Activated CD4-positive, alpha-beta T cell treated with anti-CD3 and anti-CD28 coated beads, Interleukin-2, amount 50 U/mL, for 24 hours (primary cell): ENCODE measurements at places on chromosomes 12 and 14.

- no peak for DNase-seq
These were observed 1299.8 kb upstream of the TMEM132C start for GRCh38 chr12:126967152-126967551.

GRCh38 chr12:74906224-74906623 lies 303.4 kb downstream of the KCNC2 start:
- DNase-seq = no peak

GRCh38 chr12:94659346-94659930 lies 9.1 kb upstream of the TMCC3 start:
- DNase-seq = no peak

GRCh38 chr14:30223966-30224365 lies 296.3 kb upstream of the PRKD1 start:
- DNase-seq = no peak

GRCh38 chr14:90489916-90490719 lies 93.3 kb downstream of the CALM1 start:
- no peak for DNase-seq

GRCh38 chr12:23760495-23760894 lies 189.0 kb downstream of the SOX5 start:
- no peak for DNase-seq

DNA sequence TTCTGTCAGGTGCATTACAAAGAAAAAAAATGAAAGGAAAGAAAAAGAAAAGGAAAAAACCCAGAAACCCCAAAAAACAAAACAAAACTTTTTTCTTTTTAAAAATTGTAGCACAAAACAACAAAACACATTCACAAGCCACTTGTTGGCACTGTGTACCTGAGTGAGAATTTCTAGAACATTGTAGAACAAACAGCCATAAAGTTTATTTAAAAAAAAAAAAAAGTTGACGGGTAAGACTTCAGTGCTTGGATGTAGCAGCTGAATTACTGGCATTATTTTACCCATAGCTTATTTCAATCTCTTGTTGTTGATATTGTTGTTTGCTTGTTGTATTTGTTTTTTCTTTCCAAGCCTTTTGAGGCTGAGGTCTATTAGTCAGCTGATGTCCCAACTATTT lies 415.8 kb downstream of the SOX5 start:
- no peak for DNase-seq

DNA sequence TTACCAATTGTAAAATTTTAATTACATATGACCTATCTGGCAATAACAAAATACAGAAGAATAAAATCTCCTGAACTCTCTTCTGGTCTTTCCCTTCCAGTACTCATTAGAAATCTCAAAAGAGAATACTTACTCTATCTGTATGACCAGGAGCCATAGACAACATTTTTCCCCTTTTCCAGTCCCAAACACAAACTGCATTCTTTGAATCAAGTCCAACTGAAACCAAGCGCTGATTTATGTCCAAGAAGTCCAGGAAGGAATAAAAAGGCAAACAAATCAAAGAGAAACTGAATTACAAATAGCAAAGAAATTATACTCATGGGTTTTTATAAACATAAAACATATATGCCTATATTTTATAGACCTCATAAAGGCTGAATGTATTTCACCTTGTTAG lies 46.7 kb downstream of the EML5 start:
- DNase-seq = no peak

- DNase-seq = no peak
These were observed 27.3 kb downstream of the FRS2 start for GRCh38 chr12:69497308-69498026.

DNA sequence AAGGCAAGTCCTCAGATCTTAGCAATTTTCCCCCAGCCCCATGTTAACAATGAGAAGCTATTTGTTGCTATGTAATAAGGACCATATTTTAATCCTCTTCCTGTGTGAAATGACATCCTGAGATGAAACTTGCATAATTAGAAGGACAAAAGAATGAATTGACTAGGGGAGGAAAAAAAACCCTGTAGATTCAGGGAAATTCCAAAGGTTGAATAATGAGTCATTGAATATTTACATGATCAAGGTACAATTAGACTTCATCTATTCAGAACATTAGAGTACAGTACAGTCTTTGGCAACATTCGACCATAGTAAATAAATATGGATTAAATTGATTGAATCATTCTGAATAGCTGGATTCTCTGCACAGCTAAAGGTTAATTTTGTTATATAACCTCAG lies 9.4 kb downstream of the MYBPC1 start:
- DNase-seq = no peak

- no peak for DNase-seq
These were observed 4.4 kb downstream of the ZBTB42 start for GRCh38 chr14:104805326-104805678.

GRCh38 chr14:85317491-85318021 lies 212.4 kb upstream of the FLRT2 start:
- no peak for DNase-seq

DNA sequence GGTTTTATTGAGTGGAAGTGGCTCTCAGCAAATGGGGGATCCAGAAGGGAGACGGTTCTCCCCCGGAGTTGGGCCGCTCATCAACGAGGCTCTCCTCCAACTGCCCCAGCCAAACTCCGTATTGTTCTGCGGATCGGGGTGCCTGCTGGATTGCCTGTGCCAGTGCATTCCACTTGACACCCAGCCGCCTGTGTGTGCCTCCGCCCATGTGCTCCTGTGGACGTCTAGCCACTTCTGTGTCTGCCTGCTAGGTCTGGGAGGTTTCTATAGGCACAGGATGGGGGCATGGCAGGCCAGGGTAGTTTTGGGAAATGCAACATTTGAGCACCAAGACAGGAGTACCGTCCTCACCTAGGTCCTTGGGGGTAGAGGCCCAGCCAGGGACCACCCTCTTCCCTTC lies 225.7 kb upstream of the AMIGO2 start:
- DNase-seq = no peak
